Inflammatory macrophage treated with lipopolysaccharide for 1 hour (primary cell): ENCODE measurements at places on chromosomes 5 and 9.

DNA sequence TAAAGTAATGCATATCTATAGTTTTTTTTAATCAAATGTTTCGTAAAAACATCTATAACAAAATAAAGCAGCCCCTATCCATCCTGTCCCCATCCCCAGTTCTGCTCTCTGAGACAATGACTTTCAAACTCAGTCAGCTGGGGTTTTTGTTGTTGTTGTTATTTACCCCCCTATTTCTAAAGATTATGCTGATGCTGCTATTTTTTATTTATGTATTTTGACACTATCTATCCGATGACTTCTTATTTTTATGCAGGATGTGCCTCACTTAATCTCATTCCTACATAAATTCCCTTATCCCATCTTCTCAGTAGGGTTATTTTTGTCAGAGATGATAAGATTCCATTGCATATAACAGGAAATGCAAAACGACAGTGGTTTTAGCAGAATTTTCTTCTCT is 45.3 kb upstream of the ENTREP1 start:
- DNase-seq = no peak

DNA sequence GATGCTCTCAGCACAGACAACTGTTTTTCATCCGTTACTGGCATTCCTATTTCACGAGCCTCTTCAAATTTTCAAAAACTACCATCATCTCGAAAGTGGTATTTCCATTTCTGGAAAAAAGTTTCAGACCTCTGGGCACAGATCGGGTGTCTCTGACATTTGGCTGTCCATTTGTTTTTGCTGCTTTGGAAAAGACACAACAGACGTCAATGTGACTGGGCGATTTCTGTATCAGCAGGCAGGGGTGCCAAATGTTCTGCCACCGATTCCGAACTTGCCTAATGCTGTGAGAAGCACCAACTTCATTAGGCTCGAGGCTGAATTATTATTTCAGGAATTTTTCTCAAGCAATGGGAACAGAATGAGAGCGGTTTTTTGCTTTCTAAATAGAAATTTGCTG is 105.6 kb downstream of the ARSB start:
- DNase-seq = no peak

DNA sequence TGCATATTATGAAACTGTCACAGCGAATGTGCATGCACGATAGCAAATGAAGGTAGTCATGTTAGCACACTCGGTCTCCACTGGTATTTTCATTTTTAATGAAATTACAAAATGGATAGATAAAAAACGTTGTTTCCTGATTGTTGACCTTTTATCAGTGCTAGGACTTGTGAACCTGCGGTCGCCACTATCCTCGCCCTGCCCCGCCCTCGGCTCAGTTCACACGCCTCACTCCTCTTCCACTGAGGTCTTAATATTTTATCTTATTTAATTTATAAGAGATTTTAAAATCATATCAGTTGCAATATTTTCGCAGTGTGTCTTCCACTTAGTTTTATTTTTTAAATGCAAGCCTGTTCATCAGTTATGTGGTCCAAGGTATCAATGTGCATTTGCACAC is 382.6 kb upstream of the IRX4 start:
- DNase-seq = no peak

DNA sequence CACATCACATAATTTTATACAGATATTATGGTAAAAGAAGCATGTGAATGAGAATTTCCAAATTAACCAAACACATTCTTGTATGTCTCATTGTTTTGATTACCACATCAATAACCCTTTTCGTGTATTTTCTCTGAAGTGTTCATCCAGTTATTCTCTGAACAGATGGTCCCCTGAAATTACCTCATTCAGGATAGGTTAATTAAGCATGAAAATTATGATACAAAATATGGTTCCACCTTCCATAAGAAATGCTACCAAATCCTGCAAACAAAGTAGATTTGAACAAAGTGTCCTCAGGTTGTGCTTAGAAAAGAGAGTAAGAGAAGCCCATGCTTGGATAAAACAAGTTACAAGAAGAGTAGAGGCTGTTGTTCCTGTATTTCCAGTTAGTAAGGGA is 83.1 kb upstream of the LMNB1 start:
- no peak for DNase-seq

DNA sequence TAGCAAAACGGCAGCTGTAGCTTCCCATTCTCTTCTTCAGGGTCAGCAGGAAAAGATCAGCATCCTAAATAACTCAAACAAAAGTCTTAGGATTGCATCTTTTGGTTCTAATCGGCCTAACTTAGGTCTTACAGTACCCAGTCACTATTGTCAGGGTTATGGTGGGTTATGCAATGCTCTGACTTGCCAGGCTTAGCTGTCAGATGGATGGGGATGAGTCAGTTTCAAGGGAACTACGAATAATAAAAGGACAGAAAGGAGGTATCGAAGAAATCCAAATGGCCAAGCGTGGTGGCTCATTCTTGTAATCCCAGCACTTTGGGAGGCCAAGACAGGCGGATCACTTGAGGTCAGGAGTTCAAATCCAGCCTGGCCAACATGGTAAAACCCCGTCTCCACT is 46.5 kb downstream of the PPP1R2B start:
- no peak for DNase-seq

DNA sequence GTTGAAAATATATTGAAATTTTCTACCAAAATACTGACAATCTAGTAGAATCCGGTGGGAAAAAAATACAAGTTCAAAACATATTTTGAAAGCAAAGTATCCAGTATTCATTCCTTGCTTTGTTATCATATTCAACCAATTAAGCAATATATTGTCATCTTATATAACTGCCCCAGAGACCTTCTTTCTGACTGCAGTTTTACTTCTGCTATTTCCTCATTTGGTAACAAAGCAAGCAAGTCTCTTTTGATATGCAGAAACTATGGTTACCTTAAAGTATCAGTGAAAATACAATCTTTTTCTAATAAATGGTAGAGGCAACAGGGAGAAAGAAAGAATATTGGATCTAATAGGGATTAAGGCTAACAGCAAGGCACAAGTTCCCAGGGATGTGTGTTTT is 663.7 kb upstream of the MEF2C start:
- DNase-seq = peak; percentile 20

DNA sequence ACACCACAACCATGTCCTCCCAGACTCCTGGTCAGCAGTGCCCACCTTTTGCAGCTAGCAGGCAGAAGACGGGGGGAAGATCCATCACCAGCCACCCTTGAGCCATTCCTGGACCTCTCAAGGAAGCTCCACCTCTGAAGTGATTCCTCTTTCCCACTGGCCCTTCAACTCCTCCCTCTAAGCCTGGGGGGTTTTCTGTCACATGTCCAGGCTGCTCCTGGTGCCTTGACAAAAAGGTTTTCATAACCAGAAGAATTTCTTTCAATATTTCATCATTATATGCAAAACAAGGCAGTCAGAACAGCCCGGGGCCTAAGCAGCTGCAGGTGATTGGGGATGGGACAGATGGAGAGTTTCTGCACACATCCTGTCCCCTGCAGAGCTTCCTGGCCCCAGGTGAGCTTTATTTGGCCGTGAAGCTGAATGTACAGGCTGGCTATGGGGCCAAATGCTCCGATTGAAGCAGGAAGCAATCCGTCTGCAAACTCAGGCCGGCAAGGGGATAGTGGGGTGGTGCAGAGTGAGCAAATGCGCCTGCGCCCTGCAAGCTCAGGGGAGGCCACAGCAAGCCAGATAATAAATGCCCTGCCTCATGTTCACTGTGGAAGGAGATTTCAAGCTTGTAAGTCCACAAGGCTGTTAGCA is 173.5 kb downstream of the C5orf15 start:
- DNase-seq = no peak

GRCh38 chr5:116778651-116779280 is 204.1 kb upstream of the SEMA6A start:
- DNase-seq = no peak

DNA sequence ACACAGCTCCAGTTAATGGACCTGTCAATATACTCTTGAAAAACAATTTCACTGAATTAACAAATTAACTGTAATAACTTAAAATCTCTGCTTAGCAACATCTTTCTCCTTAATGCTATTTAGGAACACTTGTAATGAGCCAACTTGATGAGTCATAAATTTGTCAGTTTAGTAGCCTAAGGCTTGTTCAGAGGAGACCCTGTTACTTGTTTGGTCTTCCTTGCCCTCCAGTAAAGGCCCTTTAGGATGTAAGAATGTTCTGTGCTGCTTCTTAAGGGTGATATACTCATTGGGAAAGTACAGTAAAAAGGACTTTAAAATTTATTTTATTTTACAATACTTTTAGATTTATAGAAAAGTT is 11.4 kb upstream of the MATR3 start:
- DNase-seq = no peak

DNA sequence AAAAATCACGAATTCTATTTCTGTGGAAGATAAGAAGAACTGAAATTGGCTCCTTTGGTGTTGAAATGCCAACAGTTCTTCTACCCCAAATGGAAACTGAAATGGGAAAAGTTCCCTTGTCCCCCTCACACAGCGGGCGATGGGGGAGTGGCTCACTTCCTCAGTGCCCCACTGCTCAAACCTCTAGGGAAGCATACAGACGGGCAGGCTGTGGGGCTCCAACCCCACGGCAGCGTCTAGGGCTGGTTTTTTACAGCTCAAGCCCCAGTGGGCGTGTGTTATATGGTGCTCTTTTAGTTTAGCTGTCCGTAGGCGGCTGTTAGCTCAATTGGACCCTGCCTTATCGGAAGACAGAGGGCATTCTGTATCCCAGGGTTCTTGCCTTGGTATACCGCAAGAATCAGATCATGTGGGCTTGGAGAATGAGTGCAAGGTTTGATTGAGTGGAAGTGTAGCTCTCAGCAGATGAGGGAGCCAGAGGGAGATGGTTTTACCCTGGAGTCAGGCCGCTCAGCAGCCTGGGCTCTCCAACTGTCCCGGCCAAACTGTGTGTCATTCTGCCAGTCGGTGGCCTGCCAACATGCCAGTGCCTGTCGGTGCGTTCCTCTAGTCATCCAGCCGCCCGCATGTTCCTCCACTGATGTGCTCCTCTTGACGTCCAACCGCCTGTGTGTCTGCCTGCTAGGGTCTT is 166.3 kb upstream of the ZNF608 start:
- peak; percentile 71 for DNase-seq

DNA sequence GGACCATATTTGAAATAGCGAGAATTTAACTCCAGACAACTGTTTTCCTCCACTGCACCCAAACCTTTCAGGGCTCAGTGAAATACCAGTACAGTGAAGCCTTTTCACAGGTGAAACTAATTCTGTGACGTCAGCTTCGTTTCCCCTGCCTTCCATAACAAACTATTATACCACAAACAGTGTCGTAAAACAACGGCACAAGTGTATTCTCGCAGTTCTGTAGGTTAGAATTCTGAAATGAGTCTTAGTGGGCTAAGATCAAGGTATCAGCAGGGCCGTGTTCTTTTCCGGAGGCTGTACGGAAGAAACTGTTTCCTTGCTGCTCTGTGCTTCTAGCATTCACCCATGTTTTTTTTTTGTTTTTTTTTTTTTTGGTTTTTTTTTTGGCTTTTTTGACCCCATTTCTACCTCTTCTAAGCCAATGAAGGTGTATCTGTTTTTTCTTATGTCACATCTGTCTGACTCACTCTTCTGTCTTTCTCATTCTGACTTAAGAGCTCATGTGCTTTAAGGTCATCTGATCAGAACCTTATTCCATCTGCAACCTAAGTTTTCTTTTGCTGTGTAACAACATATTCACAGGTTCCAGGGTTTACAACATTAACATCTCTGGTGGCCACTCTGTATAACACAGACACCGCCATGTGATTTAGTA is 20.1 kb downstream of the ISOC1 start:
- DNase-seq = no peak

DNA sequence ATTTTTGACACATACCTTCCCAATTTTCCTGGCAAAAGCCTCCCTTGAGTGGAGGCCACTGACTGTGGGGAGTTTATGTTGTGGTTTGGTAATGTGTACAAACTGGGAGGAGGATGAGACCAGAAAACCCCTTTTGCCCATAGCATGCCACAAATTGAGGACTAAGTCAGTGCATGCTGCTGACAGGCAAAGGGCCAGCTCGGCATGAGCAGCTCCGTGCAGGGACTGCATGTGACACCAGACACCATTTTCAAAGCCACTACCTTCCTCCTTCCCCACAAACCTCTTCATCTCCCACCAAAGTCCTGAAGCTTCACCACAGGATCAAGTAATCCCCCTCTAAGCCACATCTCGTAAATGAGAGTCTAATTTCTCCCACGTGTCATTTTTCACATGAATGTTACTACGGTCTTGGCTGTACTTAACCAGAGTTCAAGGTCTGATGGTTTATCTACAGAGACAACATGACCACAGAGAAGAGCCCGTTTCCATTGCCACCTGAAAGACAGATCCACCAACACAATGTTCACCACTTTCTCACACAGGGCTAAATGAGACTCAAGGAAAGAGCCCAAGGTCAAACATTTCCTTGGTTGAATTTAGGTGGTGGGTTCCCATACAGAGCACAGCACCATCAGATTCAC is 106.5 kb downstream of the NFIB start:
- no peak for DNase-seq

- no peak for DNase-seq
Measured at GRCh38 chr5:5011151-5011550, 129.0 kb upstream of the ADAMTS16 start.

- DNase-seq = no peak
Measured at GRCh38 chr5:56212130-56212879, 20.8 kb downstream of the ANKRD55 start.

- peak; percentile 36 for DNase-seq
Measured at GRCh38 chr9:98150721-98151120, 31.7 kb upstream of the TRIM14 start.

DNA sequence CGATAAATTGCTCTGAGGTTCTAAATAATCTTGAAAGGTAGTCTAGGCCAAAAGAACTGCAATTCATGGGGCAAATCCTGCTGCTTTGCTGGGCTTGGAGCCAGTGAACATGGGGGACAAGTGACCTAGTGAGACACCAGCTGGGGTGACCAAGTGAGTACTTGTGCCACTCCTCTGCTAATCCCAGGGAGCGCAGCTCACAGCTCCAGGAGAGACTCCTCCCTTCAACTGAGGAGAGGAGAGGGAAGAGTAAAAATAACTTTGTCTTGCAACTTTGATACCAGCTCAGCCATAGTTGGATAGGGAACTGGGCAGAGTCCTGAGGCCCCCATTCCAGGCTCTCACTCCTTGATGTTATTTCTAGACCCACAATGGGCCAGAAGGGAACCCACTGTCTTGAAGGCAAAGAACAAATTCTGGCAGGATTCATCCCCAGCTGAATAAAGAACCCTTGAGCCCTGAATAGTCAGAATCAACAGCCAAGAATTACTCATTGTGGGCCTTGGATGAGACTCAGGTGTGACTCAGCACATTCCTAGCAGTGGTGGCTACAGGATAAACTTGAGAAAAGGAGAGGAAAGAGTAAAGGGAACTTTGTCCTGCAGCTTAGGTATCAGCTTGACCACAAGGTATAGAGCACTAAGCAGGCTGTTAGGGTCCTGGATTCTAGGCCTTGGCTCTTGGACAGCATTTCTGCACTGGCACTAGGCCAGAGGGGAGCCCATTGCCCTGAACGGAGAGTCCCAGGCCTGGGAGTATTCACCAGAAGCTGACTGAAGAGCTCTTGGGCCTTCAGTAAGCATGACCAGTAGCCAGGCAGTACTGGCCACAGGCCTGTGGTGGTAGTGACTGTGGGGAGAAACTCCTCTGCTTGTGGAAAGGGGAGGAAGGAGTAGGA is 288.3 kb upstream of the CDH18 start:
- DNase-seq = no peak

- DNase-seq = peak; percentile 41
Measured at GRCh38 chr5:64637144-64637543, 53.2 kb upstream of the SHISAL2B start.
